ENCODE measurements at places on chromosomes 6 and 20.

- no peak for DNase-seq
These were observed 317.6 kb downstream of the HDGFL1 start for GRCh38 chr6:22886650-22887581.

DNA sequence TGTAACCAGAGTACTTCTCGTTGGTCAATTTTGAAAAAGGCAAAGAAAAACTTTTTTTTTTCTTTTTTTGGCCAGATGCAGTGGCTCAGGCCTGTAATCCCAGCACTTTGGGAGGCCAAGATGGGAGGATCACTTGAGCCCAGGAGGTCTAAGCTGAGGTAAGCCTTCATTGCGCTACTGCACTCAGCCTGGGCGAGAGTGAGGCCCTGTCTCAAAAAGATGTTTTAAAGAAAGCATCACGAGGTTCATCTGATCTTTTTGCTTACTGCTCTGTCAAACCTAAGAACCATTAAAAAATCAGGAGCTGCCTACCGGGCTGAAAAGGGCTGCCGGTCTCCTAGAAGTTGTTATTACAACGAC is 607 bp downstream of the LYRM2 start:
- DNase-seq, result no peak

DNA sequence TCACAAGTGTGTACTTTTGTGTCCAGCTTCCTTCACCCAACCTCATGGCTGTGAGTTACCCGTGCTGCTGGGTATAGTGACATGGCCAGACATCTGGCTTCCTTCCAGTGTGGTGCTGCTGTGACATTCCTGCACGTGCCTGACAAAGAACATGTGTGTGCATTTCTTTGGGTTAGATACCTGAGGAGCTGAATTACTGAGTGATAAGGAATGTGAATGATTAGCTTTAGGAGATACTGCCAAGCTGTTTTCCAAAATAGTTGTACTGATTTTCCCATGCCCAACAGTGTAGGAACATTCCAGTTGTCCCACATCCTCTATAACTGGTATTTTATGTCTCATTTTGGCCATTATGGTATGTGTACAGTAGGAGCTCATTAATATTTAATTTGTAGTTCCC is 132.5 kb downstream of the PREX1 start:
- no peak for DNase-seq

DNA sequence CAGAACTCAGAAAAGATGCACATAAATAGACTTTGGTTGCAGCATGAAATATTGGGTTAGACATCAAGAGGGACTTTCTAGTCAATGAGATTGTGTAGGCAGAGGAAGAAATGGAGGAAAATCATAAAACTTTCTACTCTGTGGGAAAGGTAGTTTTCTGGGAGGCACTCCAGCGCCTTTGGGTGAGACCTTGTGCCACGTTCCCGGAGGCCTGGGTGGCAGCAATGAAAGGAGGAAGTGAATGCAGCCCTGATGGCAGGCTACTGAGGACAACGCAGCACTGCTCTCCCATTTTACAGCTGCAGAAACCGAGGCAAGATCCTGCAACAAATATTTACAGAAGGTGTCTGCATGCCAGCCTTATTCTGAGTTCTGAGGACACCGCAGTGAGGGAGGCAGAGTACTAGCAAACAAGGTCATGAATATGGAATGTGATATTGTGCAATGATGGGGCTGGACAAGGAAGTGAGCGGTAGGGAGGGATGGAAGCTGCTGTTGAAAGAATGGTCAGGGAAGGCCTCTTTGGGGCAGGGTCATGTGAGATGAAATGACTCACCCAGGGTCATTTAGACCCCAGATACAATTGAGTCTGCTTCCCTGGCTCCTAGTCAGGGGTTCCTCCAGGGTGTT is 159.1 kb downstream of the TFAP2C start:
- DNase-seq, result no peak

DNA sequence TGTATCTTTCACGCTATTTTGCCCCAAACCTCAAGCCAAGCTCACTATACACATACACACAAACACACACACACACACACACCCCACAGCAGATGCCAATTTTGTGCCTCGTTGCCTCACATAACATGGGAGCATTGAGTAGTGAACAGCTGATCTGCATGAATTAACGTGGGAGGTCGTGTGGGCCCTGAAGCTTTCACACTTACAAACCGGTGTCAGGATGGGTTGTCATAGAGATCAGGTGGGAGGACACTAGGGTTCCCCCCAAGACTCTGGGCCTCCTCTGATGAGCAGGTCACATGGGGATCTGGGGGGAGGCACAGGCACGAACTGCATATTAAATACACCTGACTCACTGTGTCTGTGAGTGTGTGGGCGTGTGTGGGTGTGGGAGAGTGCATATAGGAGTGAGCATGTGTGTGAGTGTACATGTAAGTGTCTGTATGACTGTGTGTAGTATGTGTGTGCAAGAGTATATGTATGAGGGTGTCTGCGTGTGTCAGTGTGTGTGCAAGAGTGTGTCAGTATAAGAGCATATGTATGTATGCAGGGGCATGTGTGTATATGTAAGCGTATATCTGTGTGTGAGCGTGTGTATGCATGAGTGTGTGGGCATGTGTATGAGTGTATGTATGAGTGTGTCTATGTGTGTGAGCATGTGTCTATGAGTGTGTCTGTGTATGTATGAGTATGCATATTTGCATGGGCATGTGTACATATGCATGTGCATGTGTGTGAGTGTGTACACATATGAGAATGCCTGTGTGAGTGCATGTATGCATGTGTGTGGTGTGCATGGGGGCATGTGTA is 370.4 kb downstream of the PREX1 start:
- no peak for DNase-seq

- no peak for DNase-seq
These were observed 21.8 kb upstream of the MYLK2 start for GRCh38 chr20:31797364-31797763.

DNA sequence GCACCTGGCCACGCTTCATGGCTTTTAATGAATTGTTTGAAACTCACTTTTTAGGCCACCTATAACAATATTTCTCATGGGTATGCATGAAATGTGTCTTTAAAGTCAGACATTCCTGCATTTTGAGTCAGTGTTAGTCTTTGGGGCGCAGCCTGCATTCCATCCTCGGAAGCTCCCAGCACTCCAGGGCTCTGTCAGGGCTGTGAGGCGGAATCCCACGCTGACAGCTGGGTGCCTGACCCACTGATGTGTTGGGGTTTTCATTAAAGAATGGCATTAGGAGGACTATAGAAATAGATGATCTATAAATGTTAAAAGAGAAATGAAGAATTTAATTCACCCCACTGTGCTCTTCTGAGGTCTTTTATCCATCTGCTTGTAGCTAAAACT is 16.2 kb upstream of the CLDN20 start:
- DNase-seq, result no peak

DNA sequence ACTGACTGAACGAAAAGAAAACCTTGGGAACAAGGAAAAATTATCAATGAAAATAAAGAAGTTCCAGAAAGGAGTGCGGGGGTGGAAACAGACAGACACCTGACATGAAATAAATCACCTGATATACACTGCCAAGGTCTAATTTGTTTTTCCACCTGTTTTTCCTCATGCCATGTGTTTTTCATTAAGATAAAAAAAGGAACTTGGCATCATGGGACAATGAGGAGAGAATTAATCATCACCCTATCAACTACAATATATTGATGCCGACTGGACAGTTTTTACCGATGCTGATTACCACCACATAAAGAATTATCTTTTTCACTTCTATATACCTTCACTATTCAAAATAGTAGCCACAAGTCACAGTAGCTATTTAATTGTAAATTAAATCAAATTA is 233.2 kb downstream of the ARHGAP18 start:
- DNase-seq, result no peak

DNA sequence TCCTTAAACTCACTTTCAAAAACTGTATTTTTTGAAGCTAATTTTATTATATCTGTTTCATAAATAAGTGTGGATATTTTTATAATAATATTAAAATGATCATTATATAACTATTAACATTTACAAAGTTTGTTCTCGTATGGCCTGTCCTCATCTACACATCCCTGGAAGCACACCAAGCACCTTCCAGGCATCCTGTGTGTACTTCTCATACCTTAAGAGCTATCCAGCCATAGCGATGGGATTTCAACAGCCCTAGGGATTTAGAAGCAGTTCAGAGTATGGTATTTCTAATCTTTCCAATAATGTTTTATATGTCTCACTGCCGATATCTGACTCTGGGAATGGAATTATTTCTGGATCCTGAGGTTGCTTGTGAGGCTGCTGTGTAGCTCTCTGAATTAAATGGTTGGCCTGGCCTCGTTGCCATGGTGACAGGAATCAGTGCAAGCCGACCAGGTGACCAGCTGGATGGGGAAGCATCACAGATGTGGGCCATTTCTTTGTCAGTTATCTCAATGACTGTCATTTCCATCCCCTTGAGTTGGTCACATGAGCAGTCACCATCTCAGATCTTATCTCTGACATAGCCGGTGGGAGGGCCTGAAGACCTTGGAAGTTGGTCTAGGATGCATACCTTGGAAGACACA is 265.2 kb upstream of the RIN2 start:
- DNase-seq, result no peak

DNA sequence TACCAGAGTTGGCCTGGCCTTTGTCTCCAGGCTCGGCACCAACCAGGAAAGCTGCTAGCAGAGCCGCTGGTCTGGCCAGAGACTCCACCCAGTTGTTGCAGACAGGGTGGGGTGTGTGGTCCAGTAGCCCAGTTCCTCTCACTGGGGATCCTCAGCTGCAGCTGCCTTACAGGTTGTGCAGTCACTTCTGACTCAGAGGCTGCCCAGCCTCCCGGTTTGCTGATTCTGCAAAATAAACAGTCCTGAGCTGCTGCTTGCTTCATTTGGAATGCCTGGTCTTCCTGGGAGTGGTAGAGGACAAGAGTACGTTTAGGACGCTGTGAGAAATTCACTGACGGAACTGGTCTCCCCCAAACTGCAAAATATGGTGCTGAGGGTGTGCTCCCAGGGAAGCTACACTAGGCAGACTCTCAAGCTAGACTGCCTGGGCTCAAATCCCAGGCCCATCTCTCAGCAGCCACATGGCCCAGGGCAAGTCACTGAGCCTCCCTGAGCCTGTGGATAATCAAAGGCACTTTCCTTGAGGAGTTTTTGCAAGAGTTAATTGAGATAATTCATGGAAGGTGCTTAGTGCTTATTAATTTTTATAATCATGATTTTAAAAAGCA is 246.1 kb downstream of the TFAP2C start:
- no peak for DNase-seq

DNA sequence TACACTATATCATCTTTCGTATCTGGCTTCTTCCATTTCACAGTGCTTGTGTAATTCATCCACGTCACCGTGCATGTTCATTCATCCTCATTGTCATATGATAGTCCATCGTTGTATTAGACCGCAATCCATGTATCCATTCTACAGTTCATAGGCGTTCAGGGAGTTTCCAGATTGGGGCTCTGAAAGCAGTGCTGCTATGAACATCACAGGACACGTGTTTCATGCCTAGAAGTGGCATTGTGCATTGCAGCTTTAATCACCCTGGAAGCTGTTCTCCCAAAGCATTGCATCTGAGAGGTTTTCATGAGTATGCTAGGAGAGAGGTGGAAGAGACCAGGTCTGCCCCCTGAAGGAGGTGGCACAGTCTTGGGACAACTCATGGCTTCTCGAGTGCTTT is 35.3 kb downstream of the BMP7 start:
- DNase-seq, result no peak

GRCh38 chr6:11054722-11055121 is 10.6 kb upstream of the ELOVL2 start:
- no peak for DNase-seq

DNA sequence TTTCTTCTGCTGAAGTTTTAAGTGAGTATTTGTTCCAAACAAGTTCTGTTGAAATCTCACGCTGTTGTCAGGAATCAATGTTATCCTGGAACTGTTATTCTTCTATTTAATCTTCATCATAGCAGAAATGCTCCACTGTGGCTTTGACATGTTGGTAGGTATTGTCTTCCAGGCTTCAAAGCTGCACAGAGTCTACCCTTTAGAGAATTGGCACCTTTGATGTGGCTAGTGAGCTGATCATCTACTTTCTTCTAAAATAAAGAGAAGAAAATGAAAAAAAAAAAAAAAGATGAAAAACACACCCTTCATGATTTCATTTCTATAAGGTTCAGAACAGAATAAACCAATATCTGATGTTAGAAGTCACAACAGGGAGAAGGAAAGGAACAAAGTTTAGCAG is 5.8 kb upstream of the ZSCAN23 start:
- DNase-seq, result peak; percentile 16

- no peak for DNase-seq
These were observed 22.2 kb upstream of the SLC17A3 start for GRCh38 chr6:25896252-25896651.

- no peak for DNase-seq
These were observed 95.9 kb downstream of the FOXC1 start for GRCh38 chr6:1705630-1706029.

GRCh38 chr6:88368071-88368787 is 202.1 kb upstream of the CNR1 start:
- DNase-seq, result no peak

GRCh38 chr6:111250791-111251354 is 163.6 kb downstream of the SLC16A10 start:
- DNase-seq, result no peak

- DNase-seq, result no peak
These were observed 8.5 kb downstream of the EEF1A2 start for GRCh38 chr20:63490416-63490815.

- no peak for DNase-seq
These were observed 165.1 kb downstream of the LMBRD1 start for GRCh38 chr6:69631552-69632346.

DNA sequence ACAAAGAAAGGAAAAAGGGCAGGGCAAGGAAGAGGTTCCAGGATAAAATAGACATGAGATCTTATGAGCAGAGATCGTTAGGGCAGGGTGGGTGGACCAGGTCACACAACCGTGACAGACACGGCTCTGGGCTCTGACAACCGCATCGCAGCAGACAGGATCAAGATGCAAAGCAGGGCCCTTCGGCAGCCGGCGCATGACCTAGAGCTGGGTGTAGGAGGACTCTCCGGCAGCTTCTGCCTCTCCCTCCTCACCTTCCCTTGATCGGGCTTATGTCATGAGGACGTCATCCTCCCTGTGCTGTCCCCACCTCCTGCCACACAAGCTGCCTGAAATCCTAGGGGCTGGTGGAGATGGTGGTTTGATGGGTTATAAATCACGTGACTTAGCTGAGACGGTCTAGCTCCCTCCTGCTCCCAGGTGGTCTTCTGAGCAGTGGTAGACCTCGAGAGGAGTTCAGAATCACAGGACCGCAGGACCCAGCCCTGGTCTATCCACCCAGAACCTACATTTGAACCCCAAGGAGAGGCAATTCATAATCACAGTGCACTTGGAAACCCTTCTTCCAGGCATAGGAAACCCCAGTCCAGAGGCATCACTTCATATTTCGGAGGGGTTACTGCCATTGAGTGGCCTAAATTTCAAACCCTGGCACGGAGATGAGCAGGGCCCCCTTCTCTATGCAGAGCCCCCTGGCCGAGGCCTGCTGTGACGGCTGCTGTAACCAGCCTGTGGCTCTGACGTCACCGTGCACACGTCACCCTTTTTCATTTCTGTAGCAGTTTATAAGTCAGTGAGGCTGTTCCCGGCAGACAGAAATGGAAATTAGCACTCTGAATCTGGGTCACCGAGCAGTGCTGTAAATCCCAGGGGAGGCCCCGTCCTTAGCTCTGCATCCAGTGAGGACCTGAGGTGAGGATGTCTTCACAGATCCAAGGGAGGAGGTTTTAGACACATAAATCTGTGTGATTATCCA is 8.7 kb upstream of the CCR6 start:
- DNase-seq, result peak; percentile 45

GRCh38 chr6:156454867-156455266 is 322.3 kb upstream of the ARID1B start:
- DNase-seq, result no peak

Data from CD8-positive, alpha-beta T cell (primary cell).